H9 (cell line): ENCODE measurements at places on chromosomes 13 and 19.

GRCh38 chr19:38879400-38879751 is 1.3 kb upstream of the RINL start:
- DNase-seq, result no peak

DNA sequence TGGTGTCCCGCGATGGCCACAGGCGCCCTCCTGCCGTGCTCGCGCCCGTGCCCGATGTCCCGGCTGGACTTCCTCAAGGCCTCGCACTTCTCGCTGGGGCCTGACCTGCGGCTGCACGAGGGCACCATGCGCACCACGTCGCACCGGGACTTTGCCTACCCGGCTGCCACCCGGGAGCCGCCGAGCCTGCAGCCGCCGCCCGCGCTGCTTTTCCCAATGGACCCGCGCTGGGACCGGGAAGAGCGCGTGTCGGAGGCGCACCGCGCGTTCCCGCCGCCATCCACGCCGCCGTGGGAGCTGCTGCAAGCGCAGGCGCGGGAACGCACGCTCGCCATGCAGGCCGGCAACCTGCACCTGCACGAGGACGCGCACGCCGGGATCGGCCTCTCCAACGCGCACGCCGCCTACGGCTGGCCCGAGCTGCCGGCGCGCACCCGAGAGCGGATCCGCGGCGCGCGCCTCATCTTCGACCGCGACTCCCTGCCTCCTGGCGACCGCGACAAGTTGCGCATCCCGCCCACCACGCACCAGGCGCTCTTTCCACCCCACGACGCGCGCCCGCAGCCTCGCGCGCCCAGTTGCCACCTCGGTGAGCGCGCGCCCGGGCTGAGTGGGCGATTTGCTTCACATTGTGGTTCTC is 12.1 kb upstream of the PEX11G start:
- peak; percentile 89 for DNase-seq

GRCh38 chr19:2483084-2483483 is 7.2 kb downstream of the GADD45B start:
- DNase-seq, result no peak

DNA sequence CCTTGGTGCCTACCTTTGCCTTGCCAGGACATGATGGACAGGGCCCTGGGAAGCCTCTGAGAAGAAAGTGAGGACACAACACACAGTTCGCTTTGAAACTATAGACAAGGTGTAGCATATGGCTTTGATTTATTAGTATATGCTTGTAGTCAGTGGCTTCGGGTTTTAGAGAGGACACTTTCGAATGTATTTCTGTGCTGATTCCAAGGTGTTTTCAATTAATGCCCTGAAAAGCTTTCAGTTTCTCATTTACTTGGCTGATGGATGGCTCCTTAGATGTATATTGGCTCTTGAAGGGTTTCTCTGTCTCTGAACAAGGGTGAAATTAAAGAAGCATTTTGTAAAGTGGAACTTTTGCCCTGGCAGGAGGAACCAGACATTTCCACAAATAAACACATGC is 106.9 kb downstream of the POSTN start:
- no peak for DNase-seq

DNA sequence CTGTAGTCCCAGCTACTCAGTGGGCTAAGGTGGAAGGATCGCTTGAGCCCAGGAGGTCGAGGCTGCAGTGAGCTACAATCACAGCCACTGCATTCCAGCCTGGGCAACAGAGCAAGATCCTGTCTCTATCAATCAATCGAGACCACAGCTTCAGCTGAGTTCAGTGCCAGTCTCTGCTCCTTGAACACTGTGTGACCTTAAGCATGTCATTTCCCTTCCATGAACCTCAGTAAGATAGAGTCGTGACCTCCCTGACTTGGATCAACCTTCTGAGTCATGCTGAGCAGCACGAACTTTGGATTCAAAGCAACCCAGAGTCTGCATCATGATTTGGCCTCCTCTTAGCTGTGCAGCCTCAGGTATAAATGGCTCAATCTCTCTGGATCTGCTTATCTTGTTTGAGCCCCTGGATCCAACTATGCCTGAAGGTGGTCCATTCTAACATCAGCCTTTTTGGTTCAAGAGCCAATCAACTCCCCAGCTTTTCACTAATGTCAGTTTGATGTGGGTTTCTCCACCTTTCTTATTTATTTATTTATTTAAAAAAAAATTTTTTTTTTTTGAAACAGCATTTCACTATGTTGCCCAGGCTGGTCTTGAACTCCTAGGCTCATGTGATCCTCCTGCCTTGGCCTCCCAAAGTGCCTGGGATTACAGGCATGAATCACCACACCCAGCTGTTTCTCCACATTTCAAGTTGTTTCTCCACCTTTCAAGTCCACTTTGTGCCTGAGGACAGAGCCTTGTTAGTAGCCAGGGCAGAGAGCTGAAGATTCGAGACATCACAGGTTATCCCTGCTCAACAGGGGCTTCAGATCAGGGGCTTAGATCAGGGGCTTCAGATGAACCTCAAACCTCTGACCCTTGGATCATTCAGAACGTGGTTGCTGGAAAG is 26.4 kb downstream of the PTPRS start:
- no peak for DNase-seq

DNA sequence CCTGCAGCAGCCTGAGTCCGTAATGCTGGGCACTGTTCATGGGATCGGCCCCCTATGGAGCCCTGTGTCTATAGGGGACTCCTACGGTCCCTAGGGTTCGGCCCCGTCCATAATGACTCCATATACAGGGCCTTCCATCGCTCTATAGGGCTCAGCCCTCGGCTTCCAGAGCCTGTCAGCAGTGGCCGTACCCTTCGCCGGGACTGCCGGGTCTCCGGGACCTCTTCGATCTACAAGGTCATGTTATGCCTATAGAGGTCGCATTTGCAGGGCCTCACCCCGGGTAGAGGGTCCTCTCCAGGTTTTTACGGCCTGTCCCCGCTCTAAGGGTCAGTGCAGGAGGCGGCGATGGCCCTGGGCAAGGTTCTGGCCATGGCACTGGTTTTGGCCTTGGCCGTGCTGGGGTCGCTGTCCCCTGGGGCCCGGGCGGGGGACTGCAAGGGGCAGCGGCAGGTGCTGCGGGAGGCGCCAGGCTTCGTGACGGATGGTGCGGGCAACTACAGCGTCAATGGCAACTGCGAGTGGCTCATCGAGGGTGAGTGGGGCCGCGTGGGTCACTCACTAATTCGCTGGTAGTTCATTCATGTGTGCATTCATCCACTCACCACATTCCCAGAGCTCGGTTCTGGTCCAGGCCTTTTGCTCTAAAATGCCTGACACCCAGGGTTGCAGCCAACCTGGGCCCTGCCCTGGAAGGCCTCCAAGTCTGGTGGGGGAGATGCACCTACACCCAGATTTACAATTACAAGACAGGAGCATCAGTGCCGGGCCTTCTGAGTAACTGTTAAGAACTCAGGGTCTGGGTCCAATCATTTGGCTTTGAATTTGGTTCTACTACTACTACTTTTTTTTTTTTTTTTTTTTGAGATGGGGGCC is 699 bp downstream of the MEGF8 start:
- peak; percentile 53 for DNase-seq

GRCh38 chr13:65155861-65156260 is 2074.3 kb downstream of the PCDH9 start:
- DNase-seq, result no peak

DNA sequence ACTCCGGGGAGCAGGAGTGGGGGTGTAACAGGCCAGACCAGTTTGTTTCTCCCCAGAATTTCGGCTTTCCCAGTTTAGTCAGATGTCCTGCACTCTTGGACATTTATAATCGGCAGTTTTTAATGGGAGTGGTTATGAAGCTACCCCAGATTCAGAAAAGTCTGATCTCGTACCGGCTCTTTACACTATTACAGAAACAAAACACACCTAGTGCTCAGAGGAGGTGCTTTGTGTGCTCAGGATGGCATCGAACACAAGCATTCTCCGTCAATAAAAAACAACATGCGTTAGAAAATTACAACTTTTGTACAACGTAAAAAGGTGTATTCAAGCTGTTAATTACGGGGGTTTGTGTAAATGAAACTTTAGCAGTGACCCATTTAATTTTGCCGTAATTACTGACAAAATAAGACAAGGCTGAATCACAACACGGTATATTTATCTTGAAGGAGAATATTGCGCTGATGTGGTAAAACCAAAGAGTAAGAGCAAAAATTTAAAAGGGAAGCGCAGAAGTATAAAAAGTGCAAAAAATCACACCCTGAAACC is 6.6 kb upstream of the SOX1 start:
- no peak for DNase-seq

DNA sequence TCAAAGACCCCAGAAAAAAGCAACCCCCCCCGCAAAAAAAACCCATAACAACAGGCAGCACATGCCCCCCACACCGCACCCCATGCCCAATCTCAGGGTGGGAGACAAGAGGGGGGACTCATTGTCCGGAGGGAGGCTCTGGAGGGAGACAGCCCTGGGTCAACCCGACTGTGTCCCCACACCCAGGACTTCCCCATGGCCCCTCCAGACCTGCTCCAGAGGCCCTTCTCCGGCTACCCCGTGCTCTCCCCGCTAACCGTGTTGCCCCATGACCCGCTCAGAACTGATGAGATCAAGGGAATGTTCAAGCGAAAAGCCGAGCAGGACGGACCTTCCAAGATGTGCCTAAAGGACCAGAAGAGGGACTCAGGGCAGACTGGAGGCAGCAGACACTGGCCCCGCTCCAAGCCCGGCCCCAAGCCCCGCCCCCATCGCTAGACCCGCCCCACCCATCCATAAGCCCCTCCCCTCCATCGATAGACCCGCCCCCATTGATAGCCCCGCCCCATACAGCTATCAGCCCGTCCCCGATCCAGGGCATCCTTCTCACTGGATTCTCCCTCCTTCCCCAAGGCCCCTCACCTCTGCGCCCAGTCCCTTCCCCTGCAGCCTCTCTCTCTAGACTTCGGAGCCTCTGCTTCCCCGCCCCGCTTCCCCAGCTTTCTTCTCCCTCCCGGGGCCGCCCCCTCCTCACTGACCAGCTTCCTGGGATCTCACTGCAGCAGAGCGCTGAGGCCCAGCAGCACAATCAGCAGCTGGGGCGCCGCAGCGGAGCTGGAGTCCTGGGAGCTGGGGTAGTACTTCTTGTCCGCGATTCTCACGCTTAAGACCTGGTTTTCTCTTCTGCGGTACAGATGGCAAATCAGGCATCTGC is 2.2 kb downstream of the BST2 start:
- DNase-seq, result peak; percentile 93

DNA sequence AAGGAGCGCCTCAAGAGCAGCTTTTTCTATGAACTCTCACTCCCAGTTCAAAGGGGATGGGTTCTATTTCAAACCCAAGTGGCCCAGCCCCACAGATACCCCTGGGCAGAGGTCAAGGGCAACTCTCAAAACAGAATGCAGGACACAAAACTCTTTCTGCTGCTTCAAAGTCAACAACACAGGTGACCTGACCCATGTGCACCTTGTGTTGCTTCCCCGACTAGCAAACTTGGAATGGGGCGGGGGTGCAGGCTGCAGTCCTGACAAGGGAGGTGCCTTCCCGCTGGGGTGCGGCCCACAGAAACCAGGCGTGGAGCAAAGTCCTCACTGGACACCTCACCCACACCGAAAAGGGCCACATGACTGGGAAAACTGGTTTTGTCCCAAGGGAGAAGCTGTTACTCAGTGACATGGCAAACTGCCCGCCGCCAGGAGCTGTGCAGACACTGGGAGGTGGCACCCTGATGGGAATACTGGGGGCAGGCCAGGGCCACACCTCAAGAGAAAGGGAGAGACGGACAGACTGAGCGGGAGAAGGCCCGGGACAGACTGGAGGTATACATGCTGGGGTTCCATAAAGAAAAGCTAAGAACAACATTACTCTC is 17.4 kb downstream of the ZC3H4 start:
- no peak for DNase-seq

DNA sequence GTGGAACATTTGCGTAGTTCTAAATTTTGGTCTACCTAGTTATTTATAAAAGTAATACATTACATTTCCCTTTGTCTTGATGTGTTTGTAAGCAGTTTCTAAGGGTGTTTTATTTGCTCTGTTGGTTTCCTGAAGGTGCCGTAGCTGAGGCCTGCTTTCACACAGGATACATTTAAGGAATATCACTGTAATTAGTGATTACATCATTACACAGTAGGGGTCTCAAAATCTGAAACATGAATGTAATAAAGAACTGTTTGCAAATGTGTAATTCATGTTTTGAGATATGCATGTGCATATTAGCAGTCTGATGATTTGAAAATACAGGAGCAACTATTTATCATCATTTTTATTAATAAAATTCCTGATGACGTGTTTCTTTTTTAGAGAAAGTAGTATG is 281.8 kb downstream of the MTUS2 start:
- no peak for DNase-seq

DNA sequence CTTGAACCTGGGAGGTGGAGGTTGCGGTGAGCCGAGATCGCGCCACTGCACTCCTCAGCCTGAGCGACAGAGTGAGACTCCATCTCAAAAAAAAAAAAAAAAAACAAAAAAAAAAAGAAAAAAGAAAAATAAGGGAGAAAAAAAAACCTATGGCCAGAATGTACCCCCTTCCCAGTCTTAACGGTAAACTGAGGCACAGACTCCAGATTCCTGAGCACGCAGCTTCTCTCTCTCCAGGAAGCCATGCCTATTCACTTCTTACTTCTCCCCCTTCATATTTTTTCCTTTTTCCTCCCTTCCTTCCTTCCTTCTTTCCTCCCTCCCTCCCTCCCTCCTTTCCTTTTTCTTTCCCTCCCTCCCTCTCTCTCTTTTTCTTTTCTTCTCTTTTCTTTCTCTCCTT is 5.4 kb downstream of the ADGRE2 start:
- no peak for DNase-seq

GRCh38 chr13:41691274-41691673 is 233.9 kb downstream of the RGCC start:
- DNase-seq, result no peak

DNA sequence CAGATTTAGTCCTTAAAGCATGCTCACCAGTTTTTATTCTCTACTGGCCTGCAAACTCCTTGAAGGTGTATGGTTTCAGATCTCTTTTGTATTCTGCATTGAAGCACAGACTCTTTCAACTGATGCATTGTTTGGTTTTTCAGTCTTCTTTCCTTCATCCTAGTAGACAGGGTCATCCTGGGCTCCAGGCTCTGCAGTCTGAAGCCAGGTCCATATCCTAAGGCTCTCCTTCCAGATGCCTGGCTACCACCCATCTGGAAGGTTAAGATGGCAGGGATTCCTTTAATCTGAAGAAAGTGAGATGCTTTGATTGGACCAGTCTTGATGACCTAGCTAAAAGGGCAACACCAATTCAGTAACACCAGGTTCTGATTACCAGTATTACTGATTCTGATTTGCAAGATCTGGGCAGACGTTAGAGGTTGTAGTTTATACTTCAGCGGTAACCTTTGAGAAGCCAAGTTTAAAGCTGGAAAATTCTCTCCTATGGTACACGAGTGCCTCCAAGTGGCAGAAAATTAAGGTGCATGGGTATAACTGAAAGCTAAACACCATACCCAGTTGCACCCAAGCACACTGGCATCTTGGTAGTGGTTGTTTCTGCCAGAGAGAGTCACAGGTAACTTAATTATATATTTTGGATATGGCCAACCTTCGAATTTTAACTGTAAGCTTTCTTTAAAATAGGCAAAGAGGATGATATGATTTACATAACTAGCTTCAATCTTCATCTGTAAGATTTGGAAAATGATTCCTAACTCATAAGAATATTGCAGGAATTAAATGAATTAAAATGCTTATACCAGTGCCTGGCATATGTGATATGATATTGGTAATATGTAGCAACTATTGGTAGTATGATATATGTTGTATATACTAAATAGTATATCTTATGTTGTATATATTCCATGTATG is 1651.9 kb upstream of the MIR17HG start:
- peak; percentile 46 for DNase-seq

- DNase-seq, result no peak
Measured at GRCh38 chr19:23436318-23436717, 41.0 kb upstream of the ZNF91 start.

- DNase-seq, result no peak
Measured at GRCh38 chr13:24506698-24507335, 5.8 kb downstream of the PARP4 start.

GRCh38 chr19:4241824-4242430 is 5.0 kb upstream of the YJU2 start:
- no peak for DNase-seq
